GM04504 (cell line): ENCODE measurements at places on chromosomes 5 and 9.

DNA sequence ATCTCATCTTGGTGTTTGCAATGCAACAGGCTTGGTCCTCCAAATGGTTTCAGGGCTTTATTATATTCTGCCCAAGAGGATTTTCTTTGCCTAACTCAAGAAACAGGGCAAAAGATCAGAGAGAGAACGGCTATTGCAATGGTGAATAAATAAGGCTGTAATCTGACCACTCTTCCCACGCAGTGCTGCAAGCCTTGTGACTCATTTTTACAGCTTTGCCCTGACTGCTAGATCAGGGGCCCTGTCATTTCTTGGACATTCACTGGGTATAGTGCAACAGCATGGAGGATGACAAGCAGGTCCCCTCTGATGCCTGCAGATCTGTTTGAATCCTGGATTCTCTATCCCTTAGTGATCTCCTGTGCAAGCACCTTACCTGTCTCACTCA is 459.1 kb downstream of the EBF1 start:
- DNase-seq = no peak

DNA sequence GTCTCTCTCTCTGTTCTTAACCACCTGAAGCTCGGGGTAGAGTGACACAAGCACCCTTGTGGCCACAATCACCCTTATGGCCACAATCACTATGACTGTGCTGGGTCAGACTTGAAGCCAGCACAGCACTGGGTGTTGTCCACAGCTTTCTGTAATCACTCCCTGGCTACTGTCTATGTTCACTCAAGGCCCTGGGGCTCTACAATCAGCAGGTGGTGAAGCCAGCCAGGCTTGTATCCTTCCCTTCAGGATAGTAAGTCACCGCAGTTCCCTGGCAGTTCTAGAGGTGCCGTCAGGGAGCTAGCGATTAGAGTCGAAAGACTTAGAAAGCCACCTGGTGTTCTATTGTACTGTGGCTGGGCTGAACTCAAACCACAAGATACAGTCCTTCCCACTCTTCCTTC is 44.2 kb downstream of the GDA start:
- DNase-seq = no peak

DNA sequence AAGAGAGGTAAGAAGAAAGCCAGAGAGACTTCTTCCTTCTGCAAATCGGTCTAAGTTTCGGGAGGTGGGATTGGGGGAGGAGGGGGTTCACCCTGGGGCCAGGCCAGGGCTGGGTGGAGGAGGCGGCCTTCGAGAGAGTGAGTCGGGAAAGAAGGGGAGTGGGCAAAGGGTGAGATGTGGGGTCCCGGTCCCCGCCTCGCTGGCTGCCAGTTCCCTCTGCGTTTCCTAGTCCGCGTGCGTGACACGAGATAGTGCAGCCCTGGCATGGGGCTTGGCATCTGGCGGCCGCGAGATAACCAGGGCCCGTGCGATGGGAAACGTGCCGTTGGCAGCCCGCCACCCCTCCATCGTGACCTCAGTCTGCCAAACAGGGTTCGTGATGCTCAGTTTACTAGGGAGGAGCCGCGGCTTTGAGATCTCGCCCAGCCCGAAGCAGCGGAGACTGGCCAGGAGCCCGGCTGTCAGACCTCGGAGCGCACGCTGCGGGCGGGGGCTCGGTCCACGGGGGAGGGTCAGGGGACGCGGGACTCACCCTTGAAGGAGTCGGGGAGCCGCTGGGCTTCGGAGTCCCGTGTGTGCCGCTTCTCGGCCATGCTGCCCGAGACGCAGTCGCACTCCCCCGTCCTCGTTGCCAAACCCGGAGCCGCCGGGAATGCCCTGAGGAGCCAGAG is at the start of gene STOM:
TSS of gene STOM (minus strand) at position 656 of the 671 bp plus-strand sequence. CDS start at position 593, 63 bp downstream.
- DNase-seq = peak; percentile 89

GRCh38 chr5:107395632-107396350 is 274.9 kb downstream of the EFNA5 start:
- DNase-seq = no peak

GRCh38 chr5:73448463-73449136 is at the start of gene FOXD1:
Gene FOXD1 (minus strand): TSS chr5:73448777. CDS start chr5:73448362, 415 bp downstream.
- DNase-seq = peak; percentile 90

DNA sequence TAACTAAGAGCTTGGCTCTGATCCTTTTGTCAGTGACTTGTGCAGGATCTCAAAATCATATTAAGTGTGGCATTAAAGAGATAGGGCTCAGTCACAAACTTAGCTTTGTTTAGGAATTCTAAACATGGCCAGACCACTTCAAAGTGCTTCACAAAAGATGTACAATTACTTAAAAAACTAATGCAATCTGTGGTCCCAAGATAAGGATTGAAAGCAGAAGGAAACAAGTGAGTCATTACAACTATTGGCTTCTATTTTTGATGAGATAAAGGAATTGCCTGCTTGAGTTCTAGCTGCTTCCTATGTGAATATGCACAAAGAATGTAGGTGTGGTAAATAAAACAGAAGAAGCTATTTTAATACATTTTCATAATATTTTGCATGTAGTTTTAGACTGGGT is 44.9 kb upstream of the SLC12A2 start:
- DNase-seq = no peak

GRCh38 chr5:158033076-158033475 is 174.1 kb upstream of the CLINT1 start:
- DNase-seq = no peak

DNA sequence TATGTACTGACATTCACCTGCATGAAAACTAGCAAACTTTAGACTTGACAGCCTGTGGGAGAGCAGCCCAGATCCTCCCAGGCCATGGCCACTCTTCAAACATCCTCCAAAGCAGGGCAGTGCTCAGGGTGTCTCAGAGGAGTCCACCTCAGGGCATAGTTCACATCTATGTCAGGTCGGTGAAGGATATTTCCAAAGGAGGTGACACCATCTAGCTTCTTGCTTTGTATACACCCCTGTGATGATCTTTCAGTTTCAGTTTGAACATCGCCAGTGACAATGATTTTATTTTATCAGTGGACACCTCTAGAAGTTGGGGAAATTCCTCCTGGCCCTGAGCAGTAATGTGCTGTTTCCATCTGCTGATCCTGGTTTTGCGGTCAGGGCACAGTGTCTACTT is 20.1 kb downstream of the CDK20 start:
- DNase-seq = no peak

- no peak for DNase-seq
Measured at GRCh38 chr9:126806336-126806735, 1.5 kb downstream of the ZBTB43 start.

GRCh38 chr9:117462861-117463260 is 48.0 kb upstream of the ASTN2 start:
- no peak for DNase-seq

- DNase-seq = no peak
Measured at GRCh38 chr5:178338126-178338749, 105.6 kb upstream of the PHYKPL start.

DNA sequence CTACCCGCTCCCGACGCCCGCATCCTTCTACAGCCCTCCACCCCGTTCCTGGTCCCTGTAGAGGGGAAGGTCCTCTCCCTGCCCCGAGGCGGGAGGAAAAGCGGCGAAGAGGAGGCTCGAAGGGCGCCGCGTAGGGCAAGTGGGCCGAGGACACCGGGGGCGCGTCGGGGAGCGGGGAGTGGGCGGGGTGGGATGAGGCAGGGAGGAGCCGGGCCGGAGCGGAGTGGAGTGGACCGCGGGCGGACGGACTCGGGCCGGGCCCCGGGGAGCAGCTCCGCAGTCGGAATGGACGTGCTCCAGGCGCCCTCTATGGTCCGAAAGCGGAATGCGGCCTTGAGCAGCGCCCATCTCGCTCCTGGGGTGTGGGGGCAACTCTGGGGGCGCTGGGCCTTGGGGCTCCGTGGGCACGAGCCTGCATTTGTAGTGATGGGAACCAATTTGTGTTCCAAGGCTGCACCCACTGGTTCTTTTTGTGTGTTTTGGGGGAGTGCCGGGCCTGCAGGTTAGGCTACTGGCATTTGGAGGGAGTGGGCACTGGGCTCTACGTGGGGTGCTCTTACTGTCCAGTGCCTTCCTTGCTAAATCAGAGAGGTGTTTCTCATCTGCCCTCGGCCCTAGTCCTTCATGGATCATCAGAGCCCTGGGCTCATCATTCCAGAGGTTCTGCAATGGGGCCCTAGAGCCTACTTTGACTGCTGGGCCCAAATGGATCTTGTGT is 7.3 kb downstream of the IRX1 start:
- no peak for DNase-seq

- DNase-seq = no peak
Measured at GRCh38 chr9:117783828-117784227, 79.6 kb downstream of the TLR4 start.

DNA sequence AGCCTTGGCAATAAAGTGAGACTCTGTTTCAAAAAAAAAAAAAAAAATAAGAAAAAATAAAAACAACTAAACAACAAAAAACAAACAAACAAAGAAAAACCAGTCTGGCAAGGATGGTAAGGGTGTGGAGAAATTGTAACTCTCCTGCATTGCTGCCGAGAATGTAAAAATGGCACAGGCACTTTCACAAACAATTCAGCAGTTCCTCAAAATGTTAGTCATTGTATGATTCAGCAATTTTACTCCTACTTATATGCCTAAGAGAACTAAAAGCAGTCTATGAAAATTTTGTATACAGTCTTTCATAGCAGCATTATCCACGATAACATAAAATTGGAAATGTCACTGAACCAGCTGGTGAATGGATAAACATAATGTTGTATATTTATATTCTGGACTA is 280.4 kb downstream of the CDH9 start:
- no peak for DNase-seq

- no peak for DNase-seq
Measured at GRCh38 chr5:15420201-15420600, 79.8 kb upstream of the FBXL7 start.

DNA sequence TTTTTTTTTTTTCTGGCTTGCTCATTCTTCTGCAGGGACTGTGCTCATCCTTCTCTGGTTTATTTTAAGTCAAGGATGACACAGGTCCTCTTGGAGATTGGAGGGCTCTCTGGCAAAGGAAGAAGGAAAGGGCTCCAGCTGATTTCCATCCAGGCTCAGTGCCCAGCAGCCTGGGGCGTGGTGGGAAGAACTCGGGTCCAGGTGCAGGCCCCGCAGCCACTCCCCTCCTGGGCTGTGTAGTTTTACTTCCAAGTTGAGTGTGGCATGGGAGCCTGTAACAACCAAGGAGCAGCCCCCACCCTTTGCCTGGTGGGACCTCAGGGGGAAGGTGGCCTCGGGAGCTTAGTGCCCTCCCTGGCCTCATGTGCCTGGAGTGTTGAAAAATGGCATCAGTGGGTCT is 58.9 kb downstream of the ANKRD33B start:
- DNase-seq = no peak

DNA sequence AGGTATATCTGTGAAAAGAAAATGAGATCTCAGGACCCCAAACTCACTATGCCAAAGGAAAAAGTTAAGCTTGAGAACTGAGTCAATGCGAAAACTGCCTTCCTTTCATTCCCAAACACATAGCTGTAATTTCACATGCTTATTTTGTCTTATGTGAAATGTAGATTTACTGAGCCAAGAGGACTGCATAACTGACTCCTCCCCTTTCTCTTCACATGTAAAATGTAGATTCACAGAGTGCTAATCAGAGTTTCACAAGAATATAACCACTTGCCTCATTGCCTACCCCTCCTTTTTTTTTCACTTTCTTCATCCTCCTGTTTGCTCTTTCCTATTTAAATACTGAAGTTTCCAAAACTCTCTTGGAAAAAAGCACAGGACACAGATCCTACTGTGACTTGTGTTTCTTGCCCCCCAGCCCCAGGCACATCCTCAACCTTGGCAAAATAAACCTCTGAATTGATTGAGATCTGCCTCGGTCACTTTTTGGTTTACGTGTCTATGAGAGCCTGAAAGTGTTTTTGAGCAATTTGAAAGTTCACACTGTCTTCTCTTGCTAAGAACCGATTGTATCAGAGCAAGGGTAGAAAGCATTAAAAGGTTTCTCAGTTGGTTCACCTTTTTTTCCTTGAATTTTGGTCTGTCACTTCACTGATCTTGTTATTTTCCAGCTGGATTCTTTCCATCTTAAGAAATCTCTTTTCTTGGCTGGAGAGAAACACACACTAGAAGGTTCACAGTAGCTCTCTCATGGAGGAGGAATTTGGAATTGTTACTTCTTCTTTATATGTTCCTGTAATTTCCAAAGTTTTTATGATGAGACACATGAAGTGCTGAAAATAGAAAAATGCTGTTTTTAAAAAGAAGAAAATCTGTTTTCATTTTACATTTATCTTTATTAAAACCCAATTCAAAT is 44.8 kb upstream of the SNAPC3 start:
- DNase-seq = no peak

GRCh38 chr9:121744687-121745395 is 93.4 kb downstream of the DAB2IP start:
- no peak for DNase-seq

DNA sequence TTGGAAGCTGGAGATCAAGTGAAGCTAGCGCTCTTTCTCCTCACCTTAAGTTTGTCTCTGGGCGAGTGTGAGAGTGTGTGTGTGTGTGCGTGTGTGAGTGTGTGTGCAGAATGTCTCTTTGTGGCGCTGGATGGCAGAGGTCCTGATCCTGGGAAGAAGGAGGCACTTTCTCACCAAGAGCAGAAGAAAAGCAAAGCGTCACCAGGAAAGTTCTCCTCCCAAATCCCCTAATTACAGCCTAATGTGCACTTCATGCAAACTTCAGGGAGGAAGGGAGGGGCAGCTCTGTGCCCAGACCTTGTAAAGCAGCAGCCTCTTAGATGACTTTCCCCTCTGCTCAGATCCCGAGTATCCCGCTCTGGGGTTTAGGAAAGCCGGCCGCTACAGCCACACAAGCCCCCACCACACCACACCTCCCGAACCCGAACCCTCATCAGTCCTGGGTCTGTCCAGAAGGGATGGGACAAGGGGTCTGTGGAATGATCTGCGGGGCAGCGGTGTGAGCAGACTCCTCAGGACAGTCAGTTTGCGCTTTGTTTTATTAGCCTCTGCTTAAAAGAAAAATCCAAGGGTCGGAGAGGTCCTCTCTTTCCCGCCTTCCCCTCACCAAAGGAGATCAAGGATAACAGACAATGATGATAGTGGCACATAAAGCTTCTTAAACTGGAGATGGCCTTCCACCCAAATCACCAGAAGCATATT is at the start of gene HAPLN1:
TSS of gene HAPLN1 (minus strand) at position 20 of the 702 bp plus-strand sequence. CDS start 47,332 bp downstream, outside the sequence.
- DNase-seq = no peak

DNA sequence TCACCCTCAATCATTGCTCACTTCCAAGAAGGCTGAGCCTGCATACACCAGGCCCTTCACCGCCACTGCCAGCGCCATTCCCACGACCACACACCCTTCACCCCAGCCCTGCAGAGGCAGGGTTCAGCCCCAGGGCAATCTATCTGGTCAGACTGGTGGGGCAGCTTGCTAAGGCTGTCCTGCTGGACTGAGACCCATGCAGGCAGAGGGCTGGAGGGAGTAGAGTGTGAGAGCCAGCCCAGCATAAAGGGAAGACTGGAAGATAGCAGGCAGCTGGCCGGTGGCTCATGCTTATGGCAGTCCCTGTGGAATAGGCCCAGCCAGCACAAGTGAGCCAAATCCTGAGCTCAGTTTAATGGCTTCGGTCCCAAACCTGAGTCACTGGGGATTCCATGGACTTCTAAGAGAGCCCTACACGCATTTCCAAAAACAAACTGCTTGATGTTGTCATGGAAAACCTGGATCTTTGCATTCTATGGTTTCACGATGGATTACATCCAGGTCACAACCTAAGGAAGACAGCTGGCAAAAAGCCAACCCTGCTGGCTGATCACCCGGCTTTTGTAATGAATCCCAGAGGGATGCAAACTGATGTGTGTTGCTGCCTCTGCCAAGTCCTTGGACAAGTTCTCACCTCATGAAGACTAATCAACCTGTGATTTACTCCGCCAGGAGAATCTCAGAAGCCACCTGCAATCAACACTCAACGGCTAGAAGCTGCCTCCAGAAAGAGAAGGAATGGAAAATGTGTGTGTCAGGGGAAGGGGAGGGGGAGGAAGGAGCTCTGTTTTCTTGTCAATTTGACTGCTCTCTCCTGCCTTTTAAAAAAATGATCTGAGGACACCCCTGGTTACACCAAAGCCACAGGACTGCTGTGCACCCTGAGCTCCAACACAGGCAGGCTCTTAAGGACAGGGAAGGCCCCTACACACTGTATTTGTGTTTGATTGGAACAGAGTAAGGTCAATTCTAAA is 143.6 kb downstream of the LHFPL2 start:
- peak; percentile 100 for DNase-seq
